Tongue (tissue), 3 donors: ENCODE measurements at places on chromosomes 12 and 14.

DNA sequence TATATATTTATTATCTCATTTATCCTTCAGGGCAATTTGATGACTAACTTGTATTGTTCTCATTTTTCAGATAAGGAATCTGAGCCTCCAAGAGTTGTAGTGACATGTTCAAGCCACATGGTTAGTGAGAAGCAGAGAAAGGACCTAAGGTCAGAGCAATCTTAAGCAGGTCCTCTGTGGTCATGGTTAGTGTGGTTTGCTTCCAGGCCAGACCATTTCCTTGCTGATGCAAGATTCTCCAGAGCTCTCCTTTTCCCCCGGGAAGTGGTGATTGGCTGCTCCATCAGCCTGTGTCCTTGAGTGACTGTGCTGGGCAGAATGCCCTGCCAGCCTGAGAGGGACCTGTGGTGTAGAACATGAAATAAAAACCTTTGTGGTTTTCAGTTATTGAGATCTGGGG is 141.3 kb downstream of the KTN1 start:
- DNase-seq: no peak

GRCh38 chr12:21111732-21112131 is 19.3 kb upstream of the SLCO1B1 start:
- DNase-seq: no peak

- no peak for DNase-seq
These were observed 19.0 kb downstream of the NINJ2 start for GRCh38 chr12:644303-644639.

DNA sequence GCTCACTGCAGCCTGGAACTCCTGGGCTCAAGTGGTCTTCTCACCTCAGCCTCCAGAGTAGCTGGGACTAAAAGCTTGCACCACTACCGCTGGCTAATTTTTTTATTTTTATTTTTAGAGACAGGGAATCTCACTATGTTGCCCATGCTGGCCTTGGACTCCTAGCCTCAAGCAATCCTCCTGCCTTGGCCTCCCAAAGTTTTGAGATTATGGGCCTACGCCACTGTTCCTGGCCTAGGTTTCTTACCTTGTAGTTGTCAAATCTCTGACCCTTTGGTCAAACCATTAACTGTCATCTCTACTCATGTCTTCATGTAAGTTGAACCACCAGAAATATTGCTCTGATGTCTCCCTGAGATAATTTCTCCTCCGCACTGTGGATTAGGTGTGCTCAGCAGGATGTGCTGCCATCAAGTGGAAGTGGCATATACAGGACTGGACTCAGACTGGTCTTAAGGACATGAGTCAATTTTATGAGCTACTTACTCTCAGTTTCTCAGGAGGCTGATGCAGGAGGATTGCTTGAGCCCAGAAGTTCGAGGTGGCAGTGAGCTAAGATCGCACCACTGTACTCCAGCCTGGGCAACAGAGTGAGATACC is 28.5 kb downstream of the ACTR6 start:
- no peak for DNase-seq

DNA sequence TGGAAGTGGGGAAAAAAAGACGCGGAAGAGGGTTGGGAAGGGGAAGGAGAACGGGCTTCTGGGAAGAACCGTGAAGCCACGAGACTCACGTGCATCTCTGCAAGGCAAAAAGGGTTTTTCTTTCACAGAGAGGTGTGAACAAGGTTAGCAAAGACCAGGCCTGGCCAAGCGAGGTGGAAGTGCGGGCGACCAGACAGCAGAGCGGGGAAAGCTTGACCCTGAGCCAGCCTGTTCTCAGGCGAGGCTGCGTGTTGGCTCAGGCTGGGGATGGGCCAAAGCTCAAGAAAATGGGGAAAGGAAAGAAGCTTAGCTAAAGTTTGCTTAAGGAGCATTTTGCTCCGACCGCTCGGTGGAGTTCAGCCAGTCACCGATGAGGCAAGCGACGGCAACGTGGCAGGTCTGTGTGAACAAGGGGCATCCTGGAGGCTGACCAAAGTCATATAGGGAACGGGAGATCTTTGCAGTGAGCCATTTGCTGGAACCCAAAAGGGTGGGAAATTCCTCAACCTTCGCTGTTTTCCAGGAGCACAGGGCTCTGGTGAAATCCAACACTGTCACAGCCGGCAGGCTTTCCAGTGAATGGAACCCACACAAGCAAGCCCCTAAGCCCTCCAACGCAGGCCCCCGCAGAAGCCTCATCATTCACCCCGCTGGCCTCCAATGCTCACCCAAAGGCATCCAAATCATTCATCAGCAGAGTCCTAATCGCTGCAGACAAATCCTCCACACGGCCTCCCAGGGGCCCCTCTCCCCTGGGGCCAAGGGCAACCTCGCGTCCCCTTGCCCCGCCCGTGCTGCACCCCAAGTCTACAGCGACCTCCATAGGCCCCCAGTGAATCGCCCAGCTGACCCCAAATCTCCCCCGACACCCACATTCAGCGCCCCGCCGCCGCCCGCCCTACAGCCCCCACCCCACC is 754 bp downstream of the ZNF605 start:
- peak; percentile 59 for DNase-seq

GRCh38 chr12:89951050-89951693 is 242.5 kb upstream of the ATP2B1 start:
- DNase-seq: no peak
